NCI-H748 treated with DMSO at 0.1 percent for 48 hours (cell line): ENCODE measurements at places on chromosomes 6 and 20.

GRCh38 chr20:57474816-57475215 is 50.1 kb downstream of the CTCFL start:
- DNase-seq: no peak

- DNase-seq: no peak
Measured at GRCh38 chr6:91911945-91912344, 1325.1 kb upstream of the MAP3K7 start.

DNA sequence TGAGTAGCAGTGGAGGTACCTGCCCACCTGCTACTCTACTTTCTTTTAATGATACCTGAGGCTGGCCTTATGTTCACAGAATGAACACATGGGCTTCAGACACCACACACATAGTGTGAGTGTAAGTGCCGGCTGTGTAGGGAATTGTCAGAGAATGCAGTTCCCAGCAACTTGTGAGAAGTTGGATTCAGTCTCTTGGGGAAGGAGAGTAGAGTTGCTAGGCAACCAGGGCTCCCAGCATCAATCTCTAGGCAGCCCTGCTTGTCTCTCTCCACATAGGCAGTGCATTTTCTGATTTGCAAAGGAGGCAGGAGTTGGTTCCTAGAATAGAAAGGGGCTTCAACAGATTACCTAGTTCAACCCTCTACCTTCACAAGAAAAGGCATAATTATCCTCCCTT is 74.1 kb downstream of the BFSP1 start:
- no peak for DNase-seq

- no peak for DNase-seq
Measured at GRCh38 chr20:43895235-43895634, 19.4 kb upstream of the TOX2 start.

DNA sequence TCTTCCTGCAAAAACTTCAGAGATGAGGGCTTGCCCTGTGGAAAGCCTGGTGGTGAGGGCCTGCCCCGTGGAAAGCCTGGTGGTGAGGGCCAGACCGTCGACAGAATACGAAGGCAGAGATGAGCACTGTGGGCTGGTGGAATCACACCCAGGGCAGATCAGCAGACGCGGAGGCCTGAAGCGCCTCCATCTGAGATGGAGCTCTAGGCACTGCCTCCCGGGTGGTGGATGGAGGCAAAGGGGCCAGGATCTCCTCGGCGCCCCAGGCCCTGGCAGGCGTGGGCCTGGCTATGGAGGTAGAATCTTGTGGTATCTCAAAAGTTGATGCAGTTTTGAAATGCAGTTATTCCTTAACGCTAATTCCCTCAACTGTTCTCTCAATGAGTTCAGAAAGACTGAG is 104.8 kb downstream of the PSMB1 start:
- DNase-seq: no peak

GRCh38 chr20:49310705-49311104 is 32.8 kb upstream of the ZNFX1 start:
- DNase-seq: no peak

GRCh38 chr6:79686707-79687309 is 55.7 kb downstream of the SH3BGRL2 start:
- no peak for DNase-seq

DNA sequence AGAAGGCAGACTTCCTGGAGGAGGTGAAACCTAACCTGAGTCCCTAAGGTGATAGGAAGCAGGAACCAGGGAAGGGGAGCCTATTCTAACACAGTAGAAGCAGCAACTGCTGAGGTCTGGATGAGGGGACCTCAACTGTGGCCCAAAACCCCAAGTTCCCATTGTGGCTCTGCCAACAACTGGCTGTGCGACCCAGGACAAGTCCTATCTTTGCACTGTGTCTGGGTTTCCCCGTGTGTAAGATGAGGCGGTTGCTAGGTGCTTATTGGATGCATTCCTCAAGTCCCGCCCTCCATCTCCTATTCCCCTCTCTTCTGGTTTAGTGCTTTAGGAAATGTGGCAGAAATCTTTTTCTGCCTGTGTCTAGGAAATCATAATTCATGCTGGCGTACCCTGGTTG is 52.2 kb upstream of the TTPAL start:
- no peak for DNase-seq
